Stimulated activated CD8-positive, alpha-beta memory T cell treated with anti-CD3 and anti-CD28 coated beads, Interleukin-12 subunit alpha, Interleukin-12 subunit beta, amount 100 ng/mL, for 4 hours (primary cell): ENCODE measurements at places on chromosomes 13 and 19.

- no peak for DNase-seq
These were observed 60.0 kb downstream of the FLT1 start for GRCh38 chr13:28434926-28435325.

GRCh38 chr13:90362707-90363106 is 984.8 kb upstream of the MIR17HG start:
- no peak for DNase-seq

DNA sequence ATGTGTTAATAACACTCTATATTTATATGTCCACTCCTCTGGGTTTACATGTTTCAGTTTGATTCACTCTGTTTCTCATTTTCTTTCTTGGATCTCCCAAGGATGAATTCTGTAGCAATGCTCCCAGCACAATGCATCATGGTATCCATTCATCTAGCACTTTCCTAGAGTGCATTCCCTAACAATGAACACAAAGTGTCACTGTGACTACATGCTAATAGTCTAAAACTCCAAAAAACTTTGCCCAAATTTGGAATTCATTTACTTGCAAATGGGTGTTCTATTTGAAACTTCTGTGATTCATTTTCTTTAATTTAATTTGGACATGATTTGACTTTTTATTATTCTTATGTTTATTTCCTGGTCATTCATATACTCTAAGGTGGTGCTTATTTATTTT is 286.3 kb downstream of the POU4F1 start:
- DNase-seq: no peak

- DNase-seq: no peak
These were observed 71.0 kb downstream of the ZNF568 start for GRCh38 chr19:36987091-36987490.

GRCh38 chr13:60425332-60425731 is 28.3 kb downstream of the TDRD3 start:
- no peak for DNase-seq

GRCh38 chr19:41362143-41362847 is 1.7 kb downstream of the B9D2 start:
- no peak for DNase-seq

DNA sequence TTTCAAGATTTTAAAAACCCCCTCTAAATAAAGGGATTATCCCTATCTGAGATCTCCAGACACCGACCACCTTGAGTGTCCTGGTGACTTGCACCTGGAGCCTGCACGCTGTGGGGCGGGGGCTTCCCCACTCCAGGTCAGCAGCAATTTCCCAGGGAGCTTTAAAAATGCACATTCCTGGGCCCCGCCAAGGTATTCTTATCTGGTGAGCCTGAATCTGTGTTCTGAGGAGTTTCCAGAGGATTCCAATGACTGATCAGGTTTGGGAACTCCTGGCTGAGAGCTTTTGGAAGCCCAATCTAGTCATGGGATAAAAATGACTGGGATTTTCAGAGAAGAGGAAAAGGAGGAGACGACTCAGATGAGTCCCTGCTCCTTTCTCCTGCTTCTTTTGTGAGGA is 66.1 kb downstream of the FGF9 start:
- DNase-seq: no peak

GRCh38 chr19:495402-496111 is 729 bp upstream of the MADCAM1 start:
- DNase-seq: no peak

DNA sequence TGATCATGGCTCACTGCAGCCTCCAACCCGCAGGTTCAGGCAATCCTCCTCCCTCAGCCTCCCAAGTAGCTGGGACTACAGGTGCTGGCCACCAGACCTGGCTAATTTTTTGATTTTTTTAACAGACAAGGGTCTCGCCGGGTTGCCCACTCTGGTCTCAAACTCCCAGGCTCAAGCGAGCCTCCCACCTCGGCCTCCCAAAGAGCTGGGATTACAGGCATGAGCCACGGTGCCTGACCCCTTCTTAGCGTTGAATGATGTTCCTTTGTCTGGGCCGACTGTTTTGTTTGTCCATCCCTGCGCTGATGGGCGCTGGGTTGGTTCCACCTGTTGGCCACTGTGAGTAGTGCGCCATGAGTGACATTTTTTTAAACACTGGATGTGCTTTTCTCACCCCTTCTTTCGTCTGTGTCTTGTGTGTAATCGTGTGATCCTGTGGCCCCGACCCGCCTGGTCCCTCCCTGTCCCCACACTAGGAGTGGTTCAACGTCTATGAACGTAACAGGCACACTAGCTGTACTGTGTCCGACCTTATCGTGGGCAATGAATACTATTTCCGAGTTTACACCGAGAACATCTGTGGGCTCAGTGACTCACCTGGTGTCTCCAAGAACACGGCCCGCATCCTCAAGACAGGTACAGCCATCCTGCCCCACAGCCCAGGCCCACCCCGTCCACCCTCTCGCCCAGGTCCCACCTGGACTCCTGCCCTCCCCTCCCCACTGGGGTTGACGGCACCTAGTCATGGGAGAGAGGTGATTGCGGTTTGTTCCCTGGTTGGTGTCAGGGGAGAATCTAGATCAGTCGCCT is 15.0 kb upstream of the EMC10 start:
- DNase-seq: peak; percentile 16

GRCh38 chr19:29171525-29171924 is 41.4 kb downstream of the UQCRFS1 start:
- no peak for DNase-seq

DNA sequence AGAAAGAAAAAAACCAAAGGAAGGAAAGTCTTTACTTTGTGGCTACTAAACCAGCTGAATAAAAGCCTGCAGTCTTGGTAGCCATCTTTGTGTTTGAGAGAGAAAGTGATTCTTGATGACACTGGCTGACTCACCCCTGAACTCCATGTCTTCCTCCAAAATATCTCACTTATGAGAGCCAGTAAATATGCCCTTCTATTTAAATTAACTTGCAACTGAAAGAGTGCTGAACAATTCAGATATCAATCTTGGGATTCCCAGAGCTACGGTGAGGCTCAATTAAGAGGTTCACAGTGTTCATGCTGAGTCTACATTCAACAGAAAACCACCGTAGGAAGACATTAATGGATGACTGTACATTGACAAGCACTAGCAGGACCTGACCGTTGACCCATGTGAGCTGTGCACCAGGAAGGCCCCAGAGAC is 57.9 kb downstream of the KCTD12 start:
- no peak for DNase-seq

GRCh38 chr13:76879203-76879882 is 6.9 kb downstream of the KCTD12 start:
- peak; percentile 45 for DNase-seq

- no peak for DNase-seq
These were observed 363.1 kb downstream of the FGF14 start for GRCh38 chr13:102038787-102039186.

GRCh38 chr19:20923077-20923871 is at the start of gene ZNF85:
ZNF85 (plus strand) TSS chr19:20923251; CDS start chr19:20923401, 150 bp downstream.
- peak; percentile 68 for DNase-seq

DNA sequence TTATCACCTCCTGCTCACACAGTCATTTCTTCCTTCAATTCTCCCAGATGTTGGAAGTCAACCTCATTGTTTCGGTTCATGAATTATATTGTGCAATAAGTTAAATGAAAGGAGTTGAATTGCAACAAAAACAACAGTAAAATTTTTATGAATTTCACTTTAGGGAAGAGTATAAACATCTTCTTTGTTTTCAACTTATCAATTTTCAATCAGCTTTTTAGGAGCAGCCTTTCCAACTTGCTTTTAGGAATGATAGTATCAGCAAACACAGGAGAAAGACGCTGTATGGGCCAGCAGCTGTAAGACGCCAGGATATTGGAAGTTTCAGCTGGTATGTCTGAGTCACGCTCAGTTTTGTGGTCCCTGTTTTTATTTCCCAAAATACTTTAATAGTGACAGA is 132.5 kb upstream of the ARGLU1 start:
- no peak for DNase-seq

DNA sequence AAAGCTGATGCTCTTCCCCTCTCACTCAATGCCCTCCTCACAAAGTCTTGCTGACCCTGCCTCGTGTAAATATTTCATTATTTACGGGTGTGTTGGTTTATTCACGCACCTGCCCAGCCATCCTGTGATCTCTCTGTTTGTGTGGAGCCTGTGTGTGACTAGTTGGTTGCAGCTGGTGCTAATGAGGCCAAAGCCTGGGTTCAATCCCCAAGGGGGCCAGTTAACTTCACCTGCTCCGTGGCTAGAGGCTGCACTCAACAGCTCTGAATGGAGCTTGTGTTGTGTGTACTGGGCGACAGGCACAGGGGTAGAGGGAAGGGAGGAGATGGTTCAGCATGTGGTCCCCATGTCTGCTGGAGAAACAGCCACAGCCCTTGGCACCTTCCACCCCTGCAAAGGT is 109.5 kb downstream of the DNAJC15 start:
- DNase-seq: no peak

- no peak for DNase-seq
These were observed 316.0 kb downstream of the FOXO1 start for GRCh38 chr13:40350283-40350992.

- no peak for DNase-seq
These were observed 862.6 kb downstream of the EFNB2 start for GRCh38 chr13:105672881-105673280.

- DNase-seq: no peak
These were observed 2.3 kb upstream of the TGDS start for GRCh38 chr13:94598281-94598680.

- no peak for DNase-seq
These were observed 38.1 kb downstream of the NUFIP1 start for GRCh38 chr13:44951184-44951583.

DNA sequence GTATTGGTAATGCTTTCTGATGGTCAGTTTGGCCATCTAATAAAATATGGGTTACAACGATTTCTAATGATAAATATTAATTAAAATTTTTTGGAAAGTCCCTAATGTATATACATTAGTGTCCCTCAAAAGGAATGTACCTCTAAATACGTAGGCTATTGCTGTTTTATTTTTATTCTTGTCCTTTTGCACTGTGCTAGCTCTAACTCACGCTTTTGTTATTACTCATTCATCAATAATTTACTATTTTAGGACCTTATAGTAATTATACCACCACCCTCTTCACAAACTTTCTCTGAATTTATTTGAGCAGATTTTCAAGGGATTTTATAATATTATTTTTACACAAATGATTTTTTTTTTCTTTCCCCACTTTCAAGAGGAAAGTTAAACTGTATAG is 795.9 kb upstream of the PCDH9 start:
- DNase-seq: no peak

DNA sequence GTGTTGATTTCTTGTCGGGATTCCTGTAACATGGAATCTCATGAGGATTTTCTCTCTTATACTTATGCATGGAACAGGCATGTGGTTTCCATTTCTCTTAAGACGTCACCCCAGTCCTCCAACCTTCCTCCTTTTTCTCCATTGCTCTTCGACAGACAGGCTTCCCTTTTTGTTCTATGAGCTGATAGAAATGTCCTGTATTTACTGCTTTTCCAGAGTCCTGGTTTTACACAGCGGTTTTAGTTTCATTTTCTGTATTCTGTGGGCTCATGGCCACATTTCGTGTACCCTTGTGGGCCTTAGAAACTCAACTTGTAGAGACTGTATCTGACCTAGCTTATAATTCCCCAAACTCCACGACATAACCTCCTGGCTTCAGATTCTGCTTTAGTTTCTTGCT is 113.1 kb downstream of the PAN3 start:
- DNase-seq: no peak

DNA sequence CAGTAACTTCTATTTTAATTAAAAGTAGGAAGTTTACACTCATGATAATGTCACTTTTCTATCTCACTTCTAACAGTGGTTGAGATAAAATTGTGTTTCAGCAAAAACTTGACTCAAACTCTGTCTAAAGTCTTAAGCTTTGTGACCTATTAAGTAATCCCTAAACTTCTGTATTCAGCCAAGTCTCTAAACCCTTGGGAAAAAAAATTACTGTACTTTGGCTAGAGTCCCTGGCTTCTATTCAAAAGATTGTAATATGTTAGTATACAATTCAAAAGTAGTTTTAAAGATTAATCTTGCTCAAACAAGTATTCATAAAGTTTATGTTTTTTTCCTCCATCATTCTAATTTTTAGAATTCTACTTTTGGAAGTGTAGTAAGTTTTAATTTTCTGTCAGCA is 1248.8 kb downstream of the UQCRFS1 start:
- no peak for DNase-seq

GRCh38 chr13:30186634-30187415 is 120.5 kb downstream of the KATNAL1 start:
- DNase-seq: no peak

- DNase-seq: no peak
These were observed at the start of gene ZNF418 for GRCh38 chr19:57934820-57935665. ZNF418 (minus strand) TSS chr19:57935402; CDS start chr19:57933822, 1,580 bp downstream.

GRCh38 chr19:6677883-6678689 is 8.1 kb upstream of the TNFSF14 start:
- no peak for DNase-seq

- peak; percentile 70 for DNase-seq
These were observed 51.3 kb downstream of the CELF5 start for GRCh38 chr19:3275583-3276340.

DNA sequence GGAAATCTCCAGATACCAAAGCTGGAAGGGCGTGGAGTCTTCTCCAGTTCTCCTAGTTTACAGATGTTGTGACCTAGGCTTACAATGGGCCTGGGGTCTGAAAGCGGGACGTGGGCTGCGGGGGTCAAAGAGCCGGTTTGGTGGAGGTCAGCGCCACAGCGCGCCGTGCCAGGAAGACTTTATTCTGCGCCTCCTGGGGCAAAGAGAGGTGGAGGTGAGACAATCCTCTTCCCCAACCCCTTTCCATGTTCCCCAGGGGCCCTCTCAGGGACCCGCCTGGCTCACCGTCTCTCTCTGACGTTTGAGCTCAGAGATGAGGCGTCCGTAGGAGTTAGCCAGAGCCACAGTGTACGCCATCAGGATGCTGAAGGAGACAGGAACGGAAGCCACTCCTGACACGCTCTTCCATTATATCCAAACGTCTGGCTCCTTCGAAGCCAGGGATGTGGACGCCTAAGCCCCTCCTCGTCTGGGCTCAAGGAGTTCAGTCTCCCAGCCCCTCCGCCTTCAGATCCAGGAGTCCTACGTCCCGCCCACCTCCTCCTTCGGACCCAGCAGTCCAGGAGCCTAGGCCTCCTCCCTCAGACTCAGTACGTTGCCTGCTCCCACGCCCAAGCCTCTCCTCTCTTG is 776 bp upstream of the LENG1 start:
- DNase-seq: no peak
